NCI-H1092 (cell line): ENCODE measurements at places on chromosomes 3 and 15.

- DNase-seq, result no peak
Observed at GRCh38 chr3:135033737-135034136, 238.7 kb downstream of the EPHB1 start.

DNA sequence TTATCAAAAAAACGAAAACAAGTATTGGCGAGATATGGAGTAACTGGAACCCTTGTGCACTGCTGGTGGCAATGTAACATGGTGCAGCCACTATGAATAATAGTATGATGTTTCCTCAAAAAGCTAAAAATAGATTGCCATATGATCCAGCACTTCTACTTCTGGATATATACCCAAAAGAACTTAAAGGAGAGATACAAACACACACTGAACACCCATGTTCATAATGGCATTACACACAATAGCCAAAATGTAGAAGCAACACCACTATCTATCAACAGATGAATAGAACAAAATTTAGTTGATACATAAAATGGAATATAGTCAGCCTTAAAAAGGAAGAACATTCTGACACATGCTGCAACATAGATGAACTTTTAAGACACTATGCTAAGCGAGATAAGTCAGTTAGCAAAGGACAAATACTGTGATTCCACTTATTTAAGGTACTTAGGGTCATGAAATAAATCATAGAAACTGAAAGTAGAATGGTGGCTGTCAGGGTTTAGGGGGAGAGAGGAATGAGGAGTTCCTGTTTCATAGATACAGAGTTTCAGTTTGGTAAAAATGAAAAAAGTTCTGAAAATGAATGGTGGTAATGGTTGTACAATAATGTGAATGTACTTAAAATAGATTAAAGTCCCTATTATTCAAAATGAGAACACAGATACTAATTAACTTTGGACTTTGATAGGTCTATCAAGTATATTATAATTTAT, 59.4 kb upstream of the IMPG2 start:
- no peak for DNase-seq

GRCh38 chr3:195240171-195240701, 30.7 kb downstream of the XXYLT1 start:
- DNase-seq, result no peak

DNA sequence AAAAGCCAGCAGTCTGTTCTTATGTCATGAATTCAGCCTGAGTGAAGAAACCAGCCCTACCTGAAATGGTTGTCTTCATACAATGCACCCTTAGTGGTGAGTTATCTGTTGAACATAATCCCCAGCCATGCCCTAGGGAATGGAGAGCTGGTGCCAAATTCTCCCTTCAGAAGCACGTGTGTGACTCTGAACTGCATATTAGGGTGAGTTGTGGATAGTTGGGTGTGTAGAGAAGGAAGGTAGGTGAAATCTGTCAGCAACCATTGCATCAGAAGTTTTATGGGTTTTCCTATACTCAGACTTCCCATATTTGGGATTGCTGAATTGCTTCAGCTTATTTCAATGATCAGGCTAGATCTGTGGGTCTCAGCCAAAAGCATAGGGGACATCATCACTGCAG, 46.5 kb upstream of the TP63 start:
- no peak for DNase-seq

DNA sequence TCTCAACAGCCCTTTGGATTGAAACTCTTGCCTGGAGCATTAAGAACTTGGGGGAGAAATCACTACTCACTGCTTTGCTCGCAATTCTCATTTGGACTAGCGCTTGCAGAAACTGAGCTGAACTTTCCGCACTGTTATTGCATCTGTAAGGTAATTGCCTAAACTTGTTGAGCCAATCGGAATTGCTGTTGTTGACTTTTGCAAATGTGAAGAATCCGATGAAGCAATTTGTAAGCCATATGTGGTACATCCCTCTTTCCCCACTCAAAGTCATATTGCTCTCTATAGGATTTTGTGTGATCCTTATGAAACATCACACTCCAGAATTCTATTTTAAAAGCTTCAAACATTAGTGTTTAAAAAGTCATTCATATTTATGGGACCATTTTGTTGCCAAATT, 191.7 kb upstream of the GBE1 start:
- no peak for DNase-seq

- no peak for DNase-seq
Observed at GRCh38 chr3:195086341-195086740, 184.6 kb downstream of the XXYLT1 start.

DNA sequence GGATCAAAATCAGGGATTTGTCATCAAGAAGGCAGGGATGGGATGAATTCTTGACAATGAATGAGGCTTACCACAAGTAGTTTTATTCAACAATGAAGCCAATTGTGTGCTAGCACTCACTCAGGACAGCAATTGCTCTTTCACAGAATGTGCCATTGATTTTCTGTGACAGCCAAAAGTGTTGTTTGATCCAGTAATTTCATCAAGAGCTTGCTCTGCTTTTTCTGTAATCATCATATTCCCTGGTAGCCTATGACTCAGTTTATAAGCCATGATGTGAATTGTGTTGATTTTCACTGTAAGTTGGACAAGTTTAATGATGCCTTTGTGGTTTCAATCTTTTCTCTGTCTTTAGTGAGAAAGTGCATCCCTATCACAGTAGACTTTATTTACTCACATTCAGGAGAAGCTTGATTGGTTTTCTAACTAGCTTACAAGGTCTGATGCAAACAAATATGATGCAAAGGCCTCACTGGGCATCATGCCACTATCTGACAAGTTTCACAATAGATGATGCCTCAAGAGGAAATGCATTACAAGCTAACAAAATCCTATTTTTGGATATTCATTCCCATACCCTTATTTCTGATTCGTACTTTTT, 13.6 kb upstream of the CSRNP1 start:
- no peak for DNase-seq

- no peak for DNase-seq
Observed at GRCh38 chr3:133834621-133835417, 29.2 kb downstream of the SRPRB start.

- DNase-seq, result no peak
Observed at GRCh38 chr15:58247855-58248842, 110.0 kb downstream of the AQP9 start.
